ENCODE measurements at places on chromosomes 5 and 9.

- no peak for DNase-seq
Observed at GRCh38 chr5:144011388-144011787, 159.1 kb downstream of the YIPF5 start.

GRCh38 chr9:134187110-134187531, 22.8 kb upstream of the RNU6ATAC start:
- no peak for DNase-seq

- no peak for DNase-seq
Observed at GRCh38 chr5:37932450-37932849, 92.6 kb upstream of the GDNF start.

- DNase-seq, result no peak
Observed at GRCh38 chr9:94080249-94080648, 4.0 kb upstream of the PTPDC1 start.

GRCh38 chr5:55850839-55851674, at the start of gene IL31RA:
IL31RA (plus strand) TSS chr5:55851357; CDS start chr5:55851571, 214 bp downstream.
- no peak for DNase-seq

DNA sequence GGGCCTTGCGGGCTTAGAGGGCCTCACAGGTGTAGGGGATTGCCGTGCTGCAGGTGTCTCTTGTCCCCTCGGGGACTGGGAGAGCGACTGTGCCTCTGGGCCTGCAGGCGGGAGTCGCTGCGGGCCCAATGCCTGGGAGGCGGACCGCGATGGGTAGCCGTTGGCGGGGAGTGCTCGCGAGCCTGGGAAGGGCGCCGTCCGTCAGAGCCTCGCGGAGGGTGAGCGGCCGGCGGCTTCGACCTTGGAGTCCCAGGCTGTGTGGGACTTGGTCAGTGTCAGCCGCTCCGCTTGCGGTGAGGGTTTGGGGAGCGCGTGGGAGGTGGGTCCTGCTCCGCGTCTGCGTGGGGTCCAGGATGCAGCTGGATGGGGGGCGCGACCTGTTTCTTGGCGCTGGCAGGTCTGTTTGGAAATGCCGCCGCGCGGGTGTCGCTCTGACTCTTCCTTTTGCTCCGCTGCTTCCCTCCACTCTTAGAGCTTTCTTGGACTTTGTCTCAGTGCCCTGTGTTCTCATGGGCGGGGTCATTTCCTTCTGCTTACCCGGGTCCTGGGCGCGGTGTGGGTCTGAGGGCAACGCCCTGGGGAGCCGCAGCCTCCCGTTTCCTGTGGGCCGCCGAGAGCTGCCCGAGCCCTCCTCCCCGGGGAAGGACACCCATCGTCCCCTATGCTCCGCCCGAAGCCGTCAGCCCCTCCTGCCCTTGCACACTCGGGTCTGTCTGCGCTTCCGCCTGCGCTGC, 88.9 kb upstream of the CACNA1B start:
- no peak for DNase-seq

- DNase-seq, result no peak
Observed at GRCh38 chr9:21413624-21414023, 4.7 kb downstream of the IFNA8 start.

DNA sequence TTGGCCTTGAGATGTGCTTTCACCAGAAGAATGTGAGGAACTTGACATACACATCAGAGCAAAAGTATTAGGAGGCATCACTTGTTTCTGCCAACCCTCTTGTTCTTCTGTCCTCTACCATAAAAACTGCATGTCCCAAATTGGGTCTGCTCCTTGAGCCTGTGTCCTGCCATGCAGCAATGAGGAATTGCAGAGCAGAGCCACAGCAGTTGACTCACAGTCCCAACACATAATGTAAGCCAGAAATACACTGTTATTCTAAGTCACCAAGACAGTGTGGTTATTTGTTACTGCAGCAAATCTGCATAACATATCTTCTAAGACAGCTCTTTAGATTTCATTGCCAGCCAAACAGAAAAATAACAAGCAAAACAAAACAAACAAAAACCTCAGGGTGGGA, 598.2 kb downstream of the PRELID2 start:
- DNase-seq, result no peak

- DNase-seq, result no peak
Observed at GRCh38 chr5:154298065-154298464, 107.5 kb downstream of the GALNT10 start.

- DNase-seq, result no peak
Observed at GRCh38 chr9:2601785-2602378, 19.7 kb upstream of the VLDLR start.

- DNase-seq, result no peak
Observed at GRCh38 chr9:93479726-93480125, 26.3 kb upstream of the FAM120AOS start.

DNA sequence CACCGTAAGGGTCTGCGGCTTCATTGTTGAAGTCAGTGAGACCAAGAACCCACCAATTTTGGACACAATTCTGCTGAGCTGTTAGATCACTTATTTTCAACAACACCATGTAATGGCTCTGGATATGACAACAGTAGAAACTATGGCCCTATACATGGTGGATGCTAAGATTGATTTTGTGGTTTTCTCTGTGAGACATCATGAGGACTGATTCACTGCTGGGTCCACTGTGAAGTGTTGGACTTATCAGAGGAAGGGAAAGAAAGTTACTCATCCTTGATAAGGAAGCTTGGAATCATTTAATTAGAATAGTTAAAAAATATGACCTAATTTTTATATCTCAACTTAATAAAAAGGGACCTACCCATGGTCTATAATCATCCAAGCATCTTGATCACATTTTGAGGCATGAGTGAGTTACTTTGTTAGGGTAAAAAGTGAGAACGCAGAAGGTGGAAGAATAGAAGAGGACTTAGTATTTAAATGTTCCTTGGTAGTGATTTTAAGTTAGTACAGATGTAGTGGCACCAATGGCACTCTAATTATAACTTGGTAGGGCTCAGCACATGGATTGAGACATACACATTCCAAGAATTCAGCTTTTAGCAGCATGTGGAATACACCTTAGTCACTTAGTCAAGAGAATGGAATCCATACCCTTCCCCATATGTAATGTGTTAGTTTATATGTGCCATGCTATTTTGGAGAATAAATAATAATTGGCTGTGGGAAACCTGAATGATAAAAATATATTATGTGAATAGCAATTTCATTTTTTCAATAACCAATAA, 123.5 kb upstream of the CD180 start:
- no peak for DNase-seq

- DNase-seq, result no peak
Observed at GRCh38 chr5:68545636-68546295, 330.2 kb downstream of the PIK3R1 start.

- no peak for DNase-seq
Observed at GRCh38 chr5:72584466-72584865, 77.3 kb upstream of the ZNF366 start.

GRCh38 chr5:91129748-91130147, 253.4 kb downstream of the ARRDC3 start:
- no peak for DNase-seq

GRCh38 chr9:135062254-135062653, 25.2 kb upstream of the OLFM1 start:
- no peak for DNase-seq

DNA sequence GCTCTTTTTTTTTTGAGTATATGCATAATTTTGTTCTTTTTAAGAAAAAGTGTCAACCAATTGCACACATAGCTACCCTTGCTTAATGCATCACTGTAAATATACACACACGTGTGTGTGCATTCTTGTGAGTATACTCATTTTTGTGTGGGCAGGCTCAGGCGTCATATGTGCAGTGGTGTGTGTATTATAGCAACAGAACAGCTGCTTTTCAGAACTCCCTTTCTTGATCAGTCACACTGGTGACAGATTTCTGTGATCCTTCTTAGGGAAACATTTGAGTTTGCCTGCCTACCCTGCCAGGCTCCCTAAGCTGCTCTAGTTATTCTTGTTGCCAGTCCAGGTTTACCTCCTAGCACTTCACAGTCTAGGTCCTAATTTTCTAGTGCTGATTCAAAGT, 287.0 kb upstream of the SEMA6A start:
- DNase-seq, result no peak

DNA sequence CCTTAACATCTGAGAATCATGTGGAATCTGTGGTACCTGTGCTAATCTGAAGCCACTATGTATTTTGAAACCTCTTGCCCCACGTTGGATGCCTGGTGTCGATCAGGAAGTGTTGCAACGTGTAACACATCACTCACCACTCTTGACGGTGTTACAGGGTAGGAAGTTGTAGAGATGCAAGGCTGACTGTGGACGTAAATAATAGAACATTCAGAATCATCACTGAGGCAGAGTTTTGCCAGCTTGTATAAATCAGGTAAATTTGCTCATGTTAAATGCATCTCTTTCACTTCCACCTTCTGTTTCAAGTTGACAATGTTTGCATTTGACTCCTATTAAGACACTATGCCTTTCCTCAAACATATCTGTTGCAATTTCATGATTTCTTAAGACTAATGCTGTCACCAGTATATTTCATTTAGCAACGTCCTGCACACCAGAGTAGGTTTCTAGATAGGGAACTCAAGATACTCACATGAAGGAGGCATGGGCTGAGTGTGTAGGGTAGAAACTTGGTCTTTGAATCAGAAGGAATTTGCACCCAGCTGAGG, 38.1 kb downstream of the BASP1 start:
- DNase-seq, result no peak

GRCh38 chr9:92760070-92760469, 4.6 kb downstream of the BICD2 start:
- no peak for DNase-seq

- DNase-seq, result peak; percentile 57
Observed at GRCh38 chr5:36690041-36690961, 83.9 kb downstream of the SLC1A3 start.

- DNase-seq, result no peak
Observed at GRCh38 chr9:68457803-68458202, 82.9 kb downstream of the TMEM252 start.

- DNase-seq, result peak; percentile 39
Observed at GRCh38 chr9:121201045-121201737, 478 bp downstream of the RAB14 start.

DNA sequence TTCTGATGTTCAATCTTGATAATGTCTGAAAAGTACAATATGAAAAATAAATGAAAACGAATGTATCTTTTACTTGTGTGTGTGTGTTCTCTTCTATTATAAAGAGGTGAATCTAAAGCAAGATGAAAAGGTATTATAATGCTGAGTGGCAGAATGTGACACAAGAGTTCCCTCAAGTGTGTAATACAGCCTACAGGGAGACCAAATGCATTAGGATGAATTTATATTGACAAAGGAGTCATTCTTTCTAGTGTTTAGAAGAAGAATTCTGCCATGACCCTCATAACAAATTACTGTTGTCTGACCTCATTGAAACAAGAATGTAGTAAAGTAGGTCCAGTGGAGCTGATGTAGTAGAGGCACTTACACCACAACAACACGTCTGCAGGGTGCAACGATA, 1119.0 kb upstream of the CDH10 start:
- no peak for DNase-seq

DNA sequence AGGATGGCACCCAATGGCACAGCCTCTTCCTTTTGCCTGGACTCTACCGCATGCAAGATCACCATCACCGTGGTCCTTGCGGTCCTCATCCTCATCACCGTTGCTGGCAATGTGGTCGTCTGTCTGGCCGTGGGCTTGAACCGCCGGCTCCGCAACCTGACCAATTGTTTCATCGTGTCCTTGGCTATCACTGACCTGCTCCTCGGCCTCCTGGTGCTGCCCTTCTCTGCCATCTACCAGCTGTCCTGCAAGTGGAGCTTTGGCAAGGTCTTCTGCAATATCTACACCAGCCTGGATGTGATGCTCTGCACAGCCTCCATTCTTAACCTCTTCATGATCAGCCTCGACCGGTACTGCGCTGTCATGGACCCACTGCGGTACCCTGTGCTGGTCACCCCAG, 25.4 kb downstream of the HRH2 start:
- no peak for DNase-seq

DNA sequence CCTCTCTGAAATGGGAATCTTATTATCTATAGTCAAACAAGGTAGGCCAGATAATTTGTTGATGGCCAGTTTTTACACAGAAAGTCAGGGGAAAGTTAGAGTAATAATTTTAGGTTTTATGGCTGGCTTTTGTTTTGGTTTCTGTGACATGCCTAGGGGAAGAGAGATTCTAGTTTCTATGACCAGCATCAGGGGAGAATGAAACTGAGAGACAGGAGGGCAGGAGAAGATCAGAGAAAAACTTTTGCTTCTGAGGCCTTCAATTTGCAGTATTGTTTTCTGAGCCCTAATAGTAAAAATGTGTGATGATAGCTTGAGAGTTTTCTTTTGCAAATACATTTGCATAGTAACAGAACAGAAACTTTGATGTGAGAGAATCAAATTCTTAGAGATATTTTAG, 564.3 kb downstream of the ZNF608 start:
- no peak for DNase-seq

GRCh38 chr9:24449976-24450375, 95.7 kb downstream of the IZUMO3 start:
- no peak for DNase-seq

DNA sequence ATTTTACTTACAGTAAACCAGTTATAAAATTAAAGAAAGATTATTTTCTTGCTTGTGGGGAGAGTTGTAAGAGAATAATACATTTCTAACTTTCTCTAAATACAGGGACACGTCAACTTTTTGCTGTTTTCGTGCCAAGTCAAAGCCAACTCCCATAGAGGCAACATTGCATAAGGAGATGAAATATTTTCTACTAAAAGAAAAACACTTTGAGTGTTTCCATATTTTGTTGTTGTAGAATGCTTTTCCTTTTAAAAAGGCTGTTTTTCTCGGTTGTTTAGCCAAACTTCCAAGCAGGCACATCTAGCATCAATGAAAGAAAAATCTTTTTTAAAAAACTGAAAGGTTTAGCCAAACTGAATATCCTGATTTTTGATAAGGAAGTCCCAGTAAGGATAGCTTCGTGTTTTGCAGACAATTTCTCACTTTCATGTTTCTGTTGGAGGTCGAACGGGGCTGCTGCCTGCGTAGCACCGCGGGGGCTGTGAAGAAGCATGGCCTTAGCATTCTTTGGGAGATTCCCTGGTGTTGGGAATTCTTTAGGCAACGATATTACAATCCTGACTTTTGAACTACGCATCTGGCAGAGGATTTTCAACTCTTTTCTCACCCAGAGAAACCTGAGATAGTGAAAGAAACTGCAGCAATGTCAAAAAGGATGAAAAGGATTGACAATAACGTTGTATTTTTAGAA, 108.1 kb upstream of the FBXL7 start:
- DNase-seq, result no peak

DNA sequence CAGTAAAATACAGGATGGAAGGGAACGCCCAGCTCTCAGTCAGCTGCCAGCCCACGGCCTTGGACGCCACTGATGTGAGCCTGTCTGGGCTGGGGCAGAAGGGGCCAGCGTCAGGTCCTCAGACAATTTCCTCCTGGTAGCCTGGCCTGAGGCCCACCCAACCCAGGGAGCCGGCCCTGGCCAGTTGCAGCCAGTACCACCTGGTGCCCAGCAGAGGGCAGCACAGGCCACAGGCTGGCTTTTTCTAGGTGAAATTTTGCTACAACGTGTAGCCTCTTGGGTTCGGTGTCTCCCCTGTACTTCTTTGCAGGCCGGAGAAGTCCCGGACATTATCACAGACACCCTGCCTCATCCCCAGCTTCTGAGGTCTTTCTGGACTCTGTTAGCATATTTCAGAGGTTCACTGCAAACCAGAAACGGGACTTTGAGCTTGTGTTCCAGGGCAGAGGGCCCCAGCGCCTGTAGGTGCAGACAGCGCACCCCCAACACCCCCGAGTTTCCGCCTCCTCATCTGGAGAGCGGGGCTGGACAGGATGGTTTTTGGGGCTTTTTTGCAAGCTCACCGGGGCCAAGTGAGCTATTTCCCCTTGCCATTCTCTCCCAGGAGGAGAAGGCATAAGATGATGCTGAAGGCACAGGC, 45.9 kb upstream of the KCNMB1 start:
- DNase-seq, result peak; percentile 46

All from naive thymus-derived CD8-positive, alpha-beta T cell (primary cell).